ENCODE measurements at places on chromosomes 1 and 21.
A peak's percentile ranks its signal among the peaks of the same experiment; 100 is the strongest.

DNA sequence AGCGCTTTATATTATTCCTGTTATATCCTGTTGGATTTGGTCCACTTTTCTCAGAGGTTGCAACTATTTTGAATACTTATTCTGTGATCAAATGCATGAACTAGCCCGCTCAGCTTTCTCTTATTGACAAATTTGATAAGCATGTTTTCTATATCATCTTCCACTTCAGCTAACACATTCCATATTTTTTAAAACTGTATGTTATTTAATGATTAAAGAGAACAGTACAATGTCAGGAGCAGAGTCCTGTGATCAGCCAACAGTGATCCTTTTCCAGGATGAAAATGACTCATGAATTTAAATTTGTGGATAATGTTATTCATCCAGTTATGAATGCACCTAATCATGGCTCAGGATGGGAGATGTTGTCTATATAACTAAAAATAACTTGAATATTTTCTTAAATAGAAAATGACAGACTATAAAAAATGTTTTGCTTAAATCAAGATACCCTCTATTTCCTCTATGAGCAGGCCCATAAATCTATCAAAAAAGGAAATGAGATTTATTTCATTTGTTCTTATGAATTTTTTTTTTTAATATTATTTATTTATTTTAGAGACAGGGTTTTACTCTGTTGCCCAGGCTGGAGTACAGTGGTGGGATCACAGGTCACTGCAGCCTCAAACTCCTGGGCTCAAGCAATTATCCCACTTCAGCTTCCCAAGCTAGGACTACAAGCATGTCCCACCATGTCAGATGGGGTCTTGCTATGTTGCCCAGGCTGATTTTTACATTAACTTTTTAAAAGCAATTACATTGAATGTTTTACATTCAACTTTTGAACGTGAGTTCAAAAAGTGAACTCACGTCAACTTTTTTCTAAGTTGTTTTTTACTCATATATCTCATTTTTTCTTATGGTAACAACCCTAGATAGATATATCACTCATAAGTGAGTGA is 12.5 kb downstream of the BPNT1 start:
- DNase-seq, result no peak

DNA sequence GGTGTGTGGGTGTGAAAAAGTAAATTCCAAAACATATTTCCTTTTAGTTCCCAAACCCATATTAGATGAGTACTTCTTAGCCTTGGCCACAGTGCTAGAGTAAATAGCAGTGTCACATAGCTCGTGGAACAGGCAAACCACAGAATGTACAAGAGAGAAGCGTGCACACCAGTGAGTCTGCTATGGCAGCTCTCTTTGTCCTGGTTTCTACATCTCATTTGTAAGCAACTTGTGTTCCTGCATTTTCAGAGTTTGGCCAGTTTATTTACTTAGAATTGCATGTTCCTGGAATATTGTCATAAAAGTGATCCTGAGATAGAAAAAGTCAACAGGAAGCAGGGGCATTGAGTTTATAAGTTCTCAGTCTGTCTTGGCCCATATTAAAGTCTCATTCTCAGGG is 142.1 kb downstream of the DHRS3 start:
- no peak for DNase-seq

- peak; percentile 95 for DNase-seq
These were observed at the start of gene HPCAL4 for GRCh38 chr1:39691383-39692151. TSS of gene HPCAL4 (minus strand) at chr1:39691433. CDS start at chr1:39684603, 6,830 bp downstream.

GRCh38 chr21:25647647-25648046 is 8.6 kb downstream of the JAM2 start:
- no peak for DNase-seq

DNA sequence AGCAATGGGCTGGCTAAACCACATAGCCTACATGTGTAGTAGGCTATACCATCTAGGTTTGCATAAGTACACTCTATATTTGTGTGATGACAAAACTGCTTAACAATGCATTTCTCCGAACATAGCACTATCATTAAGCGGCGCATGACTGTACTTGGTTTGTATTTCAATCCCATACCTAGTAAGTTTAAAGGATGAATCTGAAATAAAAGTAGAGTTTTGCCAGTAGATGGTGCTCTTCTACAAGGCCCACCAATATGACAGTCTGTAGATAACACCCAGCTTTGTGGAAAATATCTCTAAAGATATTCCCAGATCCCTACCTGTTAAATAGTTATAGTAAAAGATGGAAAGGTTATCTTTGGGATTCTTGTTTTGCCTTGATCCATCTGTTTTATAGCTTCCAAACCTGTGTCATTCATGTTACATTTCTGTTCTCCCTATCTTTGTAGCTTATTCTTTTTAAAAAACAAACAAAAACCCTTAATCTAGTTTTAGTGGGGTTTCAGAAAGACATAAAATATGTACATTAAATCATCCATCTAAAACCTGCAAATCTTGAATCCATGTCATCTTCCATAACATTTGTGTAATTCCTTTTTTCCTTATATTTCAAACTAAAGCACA is 33.9 kb upstream of the ASPM start:
- no peak for DNase-seq

- DNase-seq, result no peak
These were observed 37.2 kb downstream of the ADSS2 start for GRCh38 chr1:244414543-244414942.

- DNase-seq, result no peak
These were observed 52.6 kb upstream of the NHLH2 start for GRCh38 chr1:115893545-115893944.
